K562 (cell line): ENCODE measurements at places on chromosomes 16 and 17. TPM values are rescaled to one million over a fixed set of nuclear protein-coding genes. Genes with fewer than 3 reads are reported as not detected.

GRCh38 chr17:48901241-48901640, 7.0 kb upstream of the UBE2Z start:
- DNase-seq, result no peak

DNA sequence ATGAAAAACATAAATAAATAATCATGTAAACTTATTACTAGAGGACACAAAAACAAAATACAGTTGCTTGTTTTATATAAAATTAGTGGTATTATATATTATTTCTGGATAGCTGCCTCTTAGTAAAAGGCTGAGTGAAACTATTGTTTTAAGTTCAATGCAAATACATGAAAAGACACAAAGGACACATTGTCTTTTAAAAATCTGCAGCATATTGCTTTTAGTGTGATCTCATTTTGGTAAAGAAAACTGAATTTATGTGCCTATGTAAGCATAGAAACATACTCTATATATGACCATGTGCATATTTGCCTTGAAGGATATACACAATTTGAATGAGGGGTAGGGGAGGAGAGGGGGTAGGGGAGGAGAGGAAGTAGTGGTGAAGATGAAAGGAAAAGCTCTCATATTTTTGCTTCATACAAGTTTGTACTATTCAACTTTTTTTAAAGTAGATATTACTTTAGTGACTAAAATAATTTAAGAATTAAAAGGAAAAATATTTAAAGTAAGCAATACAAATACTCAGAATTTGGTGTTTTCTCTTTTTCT, 5.8 kb downstream of the ABCA10 start:
- DNase-seq, result no peak

- peak; percentile 90 for DNase-seq
Observed at GRCh38 chr16:80027007-80027965, 426.7 kb upstream of the MAF start.

GRCh38 chr17:77476498-77476897, 335.7 kb downstream of the SEC14L1 start:
- no peak for DNase-seq

- DNase-seq, result peak; percentile 51
Observed at GRCh38 chr17:17783116-17783824, 53.5 kb downstream of the SREBF1 start.

- DNase-seq, result no peak
Observed at GRCh38 chr17:60887614-60888028, 210.0 kb downstream of the BCAS3 start.

GRCh38 chr17:83150369-83151055, 71.1 kb downstream of the METRNL start:
- DNase-seq, result no peak

DNA sequence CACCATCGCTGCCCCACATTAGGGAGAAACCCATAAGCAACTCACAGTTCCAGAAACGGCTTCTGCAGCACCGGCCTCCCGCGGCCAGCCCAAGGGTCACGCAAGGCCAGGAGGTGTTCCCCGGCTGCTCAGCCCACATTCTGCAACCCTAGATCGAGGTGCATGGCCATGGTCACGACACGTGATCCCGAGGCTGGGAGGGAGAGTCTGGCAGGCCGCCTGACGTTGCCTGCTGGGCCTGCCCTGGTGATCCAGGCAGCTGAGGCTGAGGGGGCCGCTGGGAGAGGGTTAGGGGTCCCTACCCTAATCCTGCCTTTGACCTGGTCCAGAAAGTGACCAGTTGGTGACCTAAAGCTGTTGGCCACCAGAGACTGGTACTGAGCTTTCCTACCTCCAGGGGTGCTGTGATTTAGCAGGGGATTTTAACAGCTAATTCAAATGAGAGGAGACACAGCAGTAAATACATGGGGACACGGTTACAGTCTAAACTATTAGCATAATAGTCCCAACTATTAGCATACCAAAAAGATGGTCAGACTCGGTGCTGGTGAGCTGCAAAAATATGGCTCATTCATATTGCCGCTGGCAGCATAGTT, 97.4 kb upstream of the CIBAR2 start:
- no peak for DNase-seq

DNA sequence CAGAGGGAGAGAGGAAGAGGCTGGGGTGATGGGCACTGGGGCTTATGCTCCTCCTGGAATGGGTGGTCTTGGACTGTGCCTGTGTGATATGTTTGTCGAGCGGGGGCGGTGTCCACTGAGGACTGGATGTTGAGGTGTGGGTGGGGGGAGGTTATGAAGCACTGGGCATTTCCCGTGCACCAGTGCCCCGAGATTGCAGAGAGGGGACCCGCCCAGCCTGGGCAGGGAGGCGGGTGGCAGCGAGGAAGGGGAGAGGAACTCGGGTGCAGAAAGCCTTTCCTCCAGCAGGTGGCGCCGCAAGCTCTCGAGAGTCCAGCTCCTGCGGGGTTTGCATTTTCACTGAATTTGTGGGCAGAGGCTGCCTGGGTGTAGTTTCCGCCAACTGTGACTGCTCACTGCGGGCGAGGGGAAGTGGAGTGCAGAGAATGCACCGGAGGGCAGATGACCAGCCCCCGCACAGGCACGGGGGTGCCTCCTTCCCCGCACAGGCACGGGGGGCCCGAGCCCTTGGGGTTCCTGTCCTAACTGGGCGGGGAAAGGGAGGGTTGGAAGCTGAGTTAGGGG, 190.6 kb downstream of the SEC14L1 start:
- DNase-seq, result peak; percentile 83

DNA sequence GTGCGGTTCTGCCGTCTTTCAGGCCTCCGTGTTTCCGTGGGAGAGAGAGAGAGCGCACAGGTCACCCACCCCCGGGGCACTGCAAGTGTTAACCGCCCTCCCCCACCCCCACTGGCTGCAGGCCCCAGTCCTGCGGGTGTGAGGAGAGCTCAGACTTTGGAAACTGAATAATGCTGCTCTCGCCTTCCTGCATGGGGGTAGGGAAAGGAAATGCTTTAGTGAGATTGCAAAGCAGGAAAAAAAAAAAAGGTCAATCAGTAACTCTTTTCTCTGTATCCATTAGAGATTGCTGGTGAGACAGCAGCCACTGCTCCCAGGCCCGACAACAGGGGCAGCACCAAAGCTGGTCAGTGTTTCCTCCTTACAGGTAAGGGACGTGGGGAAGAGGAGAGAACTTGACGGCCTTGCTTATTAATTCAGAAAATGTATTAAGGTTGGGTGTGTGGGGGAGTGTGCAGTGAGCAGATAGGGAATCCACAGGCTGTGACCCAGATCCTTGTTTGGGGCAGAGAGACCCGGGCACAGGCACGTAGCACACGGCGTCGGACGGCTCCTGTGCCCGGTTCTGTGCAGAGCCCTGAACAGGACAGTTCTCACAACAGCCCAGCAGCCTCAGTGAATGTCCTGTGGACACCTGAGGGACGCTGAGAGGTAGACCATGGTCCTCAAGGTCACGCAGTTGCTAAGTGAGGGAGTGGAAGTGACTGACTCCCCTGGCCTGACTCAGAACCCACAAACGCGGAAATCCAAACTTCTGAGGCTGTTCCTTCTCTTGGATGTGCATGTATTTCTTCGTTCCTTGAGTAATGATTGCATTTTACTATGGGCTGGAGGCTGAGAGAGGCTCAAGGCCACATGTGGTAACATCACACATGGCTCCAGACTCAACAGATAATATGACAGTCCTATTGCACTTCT, 156.5 kb downstream of the FOXL1 start:
- DNase-seq, result no peak

GRCh38 chr16:56898847-56899246, 33.1 kb upstream of the HERPUD1 start:
- DNase-seq, result no peak

DNA sequence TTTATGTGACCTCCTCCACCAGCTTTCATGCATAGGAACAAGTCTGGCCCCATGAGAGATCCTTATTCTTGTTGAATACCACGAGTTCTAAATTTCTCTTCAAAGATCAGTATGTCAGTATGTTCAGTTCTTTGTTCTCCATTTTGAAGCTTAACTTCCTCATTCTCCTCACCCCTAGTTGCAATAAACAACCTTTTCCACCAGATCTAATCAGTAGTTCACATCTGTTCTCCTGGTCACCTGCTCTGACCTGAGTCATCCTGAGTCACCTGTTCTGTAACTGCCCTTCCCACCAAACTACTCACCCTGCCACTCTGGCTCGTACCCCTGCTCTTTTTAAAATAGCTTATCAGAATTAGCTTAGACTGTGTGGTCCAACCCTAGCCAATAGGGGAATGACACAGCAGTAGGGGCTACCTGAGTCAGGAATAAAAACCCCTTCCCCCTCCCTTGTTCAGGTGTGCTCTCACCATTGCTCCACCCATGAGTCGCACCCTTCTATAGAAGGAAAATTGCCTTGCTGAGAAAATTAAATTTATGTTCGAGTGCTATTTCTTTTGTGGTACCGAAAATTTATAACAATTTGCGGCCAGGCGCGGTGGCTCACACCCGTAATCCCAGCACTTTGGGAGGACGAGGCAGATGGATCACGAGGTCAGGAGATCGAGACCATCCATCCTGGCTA, 94.6 kb downstream of the EMP2 start:
- DNase-seq, result no peak

- no peak for DNase-seq
Observed at GRCh38 chr17:34673995-34674890, 94.9 kb downstream of the TMEM132E start.

- no peak for DNase-seq
Observed at GRCh38 chr16:31328322-31329052, 26.5 kb upstream of the ITGAX start.

DNA sequence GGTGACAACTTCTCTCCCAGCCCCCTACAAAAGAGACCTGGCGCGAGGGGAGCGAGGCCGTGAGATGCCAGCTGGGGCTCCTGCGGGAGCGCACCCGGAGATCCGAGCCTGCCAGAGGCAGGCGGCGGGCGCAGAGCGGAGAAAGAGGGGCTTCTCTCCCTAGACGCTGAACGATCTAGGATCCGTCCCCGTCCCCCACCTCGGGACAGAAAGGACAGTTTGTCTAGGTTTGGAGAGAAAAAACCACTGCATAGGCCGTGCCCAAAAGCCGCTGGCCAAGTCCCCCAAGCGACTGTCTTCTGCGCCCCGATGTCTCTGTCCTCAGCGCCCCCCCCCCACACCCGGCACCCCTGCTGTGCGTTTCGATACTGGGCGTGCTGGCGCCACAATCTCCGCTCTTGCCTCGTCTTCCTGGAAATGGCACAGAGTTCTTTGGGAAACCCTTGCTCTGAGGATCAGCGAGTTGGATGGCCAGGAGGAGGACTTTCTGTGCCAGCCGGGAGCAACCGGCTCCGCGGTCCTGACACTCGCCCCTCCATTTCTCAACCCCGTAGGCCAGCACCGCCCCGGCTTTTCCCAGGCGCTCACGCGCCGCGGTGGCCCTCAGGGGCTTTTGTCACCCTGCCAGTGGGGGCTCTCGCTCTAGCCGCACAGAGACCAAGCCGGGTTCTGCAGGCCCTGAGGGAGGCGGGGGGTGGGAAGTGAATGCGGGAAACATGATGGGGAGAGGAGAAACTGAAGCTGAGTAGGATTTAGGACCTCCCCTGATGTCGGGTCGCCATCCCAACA, 1.0 kb downstream of the SSTR2 start:
- no peak for DNase-seq

GRCh38 chr17:48985436-48986245, 11.5 kb upstream of the IGF2BP1 start:
- DNase-seq, result no peak

DNA sequence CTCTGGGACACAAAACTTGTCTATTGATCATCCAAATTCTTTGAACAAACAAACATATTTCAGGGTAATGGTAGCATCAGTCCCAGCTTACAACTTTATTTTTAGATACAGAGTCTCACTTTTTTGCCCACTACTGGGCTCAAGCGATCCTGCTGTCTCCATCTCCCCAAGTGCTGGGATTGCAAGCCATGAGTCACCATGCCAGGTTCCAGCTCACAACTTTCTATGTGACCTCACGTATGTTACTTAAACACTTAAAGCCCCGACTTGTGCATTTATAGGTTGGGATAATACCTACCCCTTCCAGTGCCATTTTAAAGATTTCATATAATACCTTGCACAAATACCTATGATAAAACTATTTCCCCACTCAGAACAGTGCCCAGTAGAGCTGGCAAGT, 42.0 kb upstream of the KSR1 start:
- no peak for DNase-seq

GRCh38 chr16:19085679-19086200, 18.3 kb downstream of the COQ7 start:
- DNase-seq, result peak; percentile 72

GRCh38 chr16:47970291-47970931, 185.4 kb downstream of the ABCC12 start:
- DNase-seq, result peak; percentile 15

DNA sequence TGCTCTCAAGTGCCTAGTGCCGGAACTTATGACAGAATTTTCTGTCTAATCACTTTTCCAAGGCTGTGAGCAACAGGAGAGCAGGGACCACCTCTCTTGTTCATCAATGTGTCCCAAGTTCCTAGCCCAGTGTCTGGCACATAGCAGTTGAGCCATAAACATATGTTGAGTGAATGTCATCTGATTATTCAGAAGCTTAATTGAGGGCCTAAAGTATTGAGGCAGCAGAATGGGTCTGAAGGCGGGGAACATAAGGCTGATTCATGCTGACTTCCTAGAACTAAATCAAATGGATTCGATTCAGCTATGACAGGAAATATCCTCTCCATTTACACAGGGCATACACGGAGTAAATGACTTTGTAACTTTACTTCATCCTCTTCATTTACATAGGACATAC, 438.0 kb upstream of the ZFHX3 start:
- no peak for DNase-seq

- DNase-seq, result no peak
Observed at GRCh38 chr17:41008811-41009210, at the start of gene KRTAP3-1. Gene KRTAP3-1, minus strand, starts transcription at chr17:41009128. Its CDS starts 54 bp downstream, at chr17:41009074.

- no peak for DNase-seq
Observed at GRCh38 chr16:56633535-56633934, 1.1 kb downstream of the MT1M start.

GRCh38 chr17:59838052-59838916, 54.5 kb downstream of the TUBD1 start:
- DNase-seq, result peak; percentile 55

DNA sequence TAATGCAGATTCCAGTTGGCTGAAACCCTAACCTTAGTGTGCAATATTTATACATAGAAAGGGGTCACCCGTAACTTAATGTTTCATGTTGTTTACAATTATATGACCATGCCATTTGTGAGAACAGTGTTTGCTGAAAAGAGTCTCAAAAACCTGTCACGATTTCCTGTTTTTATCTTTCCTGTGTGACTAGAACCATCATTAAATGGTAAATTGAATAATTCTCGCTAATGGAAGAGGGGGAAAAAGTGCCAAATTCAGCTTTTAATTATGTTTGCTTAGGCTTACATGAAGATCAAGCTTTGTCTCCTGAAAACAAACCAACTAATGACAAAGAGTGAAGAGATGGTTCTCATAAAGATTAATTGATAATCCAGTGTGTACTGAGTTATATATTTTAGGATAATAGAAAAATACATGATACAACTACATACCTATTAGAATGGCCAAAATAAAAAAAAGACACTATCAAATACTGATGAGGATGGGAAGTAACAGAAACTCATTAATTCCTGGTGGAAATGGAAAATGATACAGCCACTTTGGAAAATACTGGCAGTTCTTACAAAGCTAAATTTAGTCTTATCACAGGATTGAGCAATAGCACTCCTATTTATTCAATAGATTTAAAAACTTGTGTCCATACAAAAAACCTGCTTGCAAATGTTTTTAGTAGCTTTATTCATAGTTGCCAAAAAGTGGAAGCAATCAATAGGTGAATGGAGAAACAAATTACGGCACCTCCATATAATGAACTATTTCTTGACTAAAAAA, 141.7 kb downstream of the CDK5R1 start:
- DNase-seq, result no peak

The TMEM235 gene
- total RNA-seq, result not detected in 2 replicates

The BCAR1 gene
- total RNA-seq, result 25.6 and 26.3 TPM in 2 replicates

The GPR179 gene
- total RNA-seq, result not detected in 2 replicates

The KRTAP3-1 gene
- total RNA-seq, result not detected in 2 replicates

The IL34 gene
- 0.25 TPM in 1 of 2 replicates, not detected in the other for total RNA-seq

The ZNF629 gene
- total RNA-seq, result 16.5 and 18.8 TPM in 2 replicates

The CD300LB gene
- not detected in 2 replicates for total RNA-seq
